Panc1 (cell line): ENCODE measurements at places on chromosomes 6 and 20.

DNA sequence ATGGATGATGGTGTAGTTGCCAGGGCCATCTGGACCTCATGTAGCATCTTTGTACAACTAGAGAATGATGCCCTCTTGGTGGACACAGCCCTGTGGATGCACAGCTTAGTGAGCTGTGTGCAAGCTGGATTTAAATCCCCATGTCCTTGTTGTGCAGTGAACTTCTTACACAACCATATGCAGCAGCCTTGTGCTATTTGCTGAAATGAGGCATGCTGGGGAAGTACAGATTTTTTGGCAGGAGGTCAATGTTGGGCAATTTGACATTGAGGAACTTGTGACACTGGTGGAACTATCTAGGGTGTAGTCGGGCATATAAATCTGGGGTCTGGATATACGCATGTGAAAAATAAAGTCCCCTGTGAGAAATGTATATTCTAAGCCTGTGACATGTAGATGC lies 5.8 kb upstream of the CDC5L start:
- no peak overlapping the region for H3K27ac ChIP-seq
- peaks cover 6% of the 10 kb centered on the region; the same call in 1 of the 2 replicates for H3K4me1 ChIP-seq
- no peak overlapping the region for H3K4me3 ChIP-seq
- H3K36me3 ChIP-seq = no peaks in the 10 kb centered on the region

DNA sequence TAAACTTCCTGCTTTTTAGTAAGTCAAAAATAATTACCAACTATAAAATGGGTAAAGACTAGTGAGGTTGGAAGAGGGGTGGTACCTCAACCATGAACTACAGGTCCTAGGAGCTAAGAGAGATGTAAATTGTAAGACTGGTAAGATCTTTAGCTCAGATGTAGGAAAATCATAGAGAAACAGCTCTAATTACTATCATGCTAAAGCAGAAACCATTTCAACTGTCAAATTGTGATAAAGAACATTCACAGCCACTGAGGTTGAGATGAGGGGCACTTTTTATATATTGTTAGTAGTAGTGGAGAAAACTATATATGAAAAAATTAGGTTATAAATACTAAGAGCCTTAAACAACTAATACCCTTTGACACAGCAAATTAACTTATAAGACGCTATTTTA lies 20.0 kb downstream of the CDK19 start:
- no peak overlapping the region for H3K27ac ChIP-seq
- no peaks in the 10 kb centered on the region for H3K27me3 ChIP-seq
- H3K4me1 ChIP-seq = peaks cover 3% of the 10 kb centered on the region; the same call in 1 of the 2 replicates
- H3K36me3 ChIP-seq = no peaks in the 10 kb centered on the region
- H3K4me3 ChIP-seq = no peak overlapping the region

DNA sequence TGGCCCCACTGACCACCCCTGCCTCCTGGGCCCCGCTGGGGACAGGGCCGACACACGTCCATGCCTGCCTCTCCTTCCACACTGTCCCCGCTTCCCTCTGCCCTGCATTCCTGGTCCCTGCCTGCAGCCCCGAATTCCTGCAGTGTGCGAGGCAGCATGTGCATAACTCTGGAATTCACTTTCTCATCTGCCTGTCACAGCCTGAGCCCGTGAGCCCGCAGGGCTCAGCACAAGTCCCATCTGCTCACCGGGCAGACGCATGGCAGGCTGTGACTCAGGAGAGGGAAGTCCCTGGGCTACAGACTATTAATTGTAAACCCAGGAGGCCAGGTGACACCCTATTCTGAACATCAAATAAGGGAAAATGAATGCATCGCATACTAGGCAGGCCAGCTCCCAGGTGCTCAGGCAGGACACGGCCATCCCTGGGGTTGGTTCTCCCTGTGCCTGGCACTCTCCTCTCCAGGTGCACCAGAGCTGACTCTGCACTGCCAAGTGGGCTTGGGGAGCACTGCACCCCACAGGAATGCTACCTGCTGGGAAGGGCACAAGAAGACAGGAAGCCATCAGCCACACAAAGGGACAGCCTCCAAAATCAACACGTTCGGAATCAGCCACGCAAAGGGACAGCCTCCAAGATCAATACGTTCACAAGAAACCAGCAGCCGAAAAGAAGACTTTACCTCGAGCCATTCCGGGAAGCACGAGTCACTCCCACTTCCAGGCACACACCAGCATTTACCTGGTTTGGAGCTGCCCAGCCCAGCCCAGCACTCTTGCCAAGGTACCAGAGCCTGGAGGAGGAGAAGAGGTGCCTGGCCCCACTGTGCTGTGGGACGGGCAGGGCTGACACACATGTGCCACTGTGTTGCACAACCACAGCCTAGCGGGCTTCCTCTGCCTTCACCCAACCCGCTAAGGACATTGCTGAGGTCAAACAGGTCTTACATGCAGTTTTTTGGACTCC lies 65.9 kb downstream of the DLL1 start:
- H3K36me3 ChIP-seq = no peaks in the 10 kb centered on the region
- no peaks in the 10 kb centered on the region for H3K27me3 ChIP-seq
- H3K27ac ChIP-seq = no peak overlapping the region
- DNase-seq = no peak

DNA sequence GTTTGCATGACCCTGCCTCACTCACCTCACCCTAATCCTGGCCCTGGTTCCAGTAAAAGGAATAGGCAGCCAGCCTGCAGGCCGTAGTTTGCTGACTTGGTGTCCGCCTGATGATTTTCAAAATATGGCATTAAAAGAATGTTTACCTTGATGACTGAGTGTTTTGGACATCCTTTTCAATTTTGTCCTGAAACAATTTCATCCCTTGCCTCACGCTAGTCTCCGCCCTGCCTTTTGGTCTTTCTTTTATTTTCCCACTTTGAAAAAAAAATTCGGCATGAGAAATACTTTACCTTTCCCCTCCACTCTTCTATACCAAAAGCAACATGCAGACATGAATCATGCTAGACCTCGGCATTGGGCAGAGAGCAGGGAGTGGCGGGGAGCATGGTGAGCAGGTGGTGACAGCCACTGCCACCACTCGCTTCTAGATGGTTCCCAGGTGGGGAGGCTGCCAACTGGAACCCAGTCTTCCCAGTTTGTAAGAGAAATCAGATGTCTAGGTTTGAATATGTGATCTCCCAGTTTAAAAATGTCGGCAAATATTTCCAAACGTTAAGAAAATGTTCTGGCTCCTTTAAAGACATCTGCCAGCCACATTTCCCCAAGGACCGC lies 9.4 kb downstream of the CD40 start:
- H3K36me3 ChIP-seq = 0 out of 2 replicates have a peak, but pooled peaks cover 2% of the 10 kb centered on the region
- DNase-seq = no peak
- peaks cover 4% of the 10 kb centered on the region; the same call in 1 of the 2 replicates for H3K4me1 ChIP-seq
- H3K27me3 ChIP-seq = peaks cover 6% of the 10 kb centered on the region; the same call in 1 of the 2 replicates
- no peak overlapping the region for H3K4me3 ChIP-seq

GRCh38 chr20:6726761-6727160 lies 40.7 kb upstream of the BMP2 start:
- no peaks in the 10 kb centered on the region for H3K4me1 ChIP-seq
- no peak for DNase-seq
- H3K27ac ChIP-seq = no peak overlapping the region
- no peak overlapping the region for H3K4me3 ChIP-seq
- no peaks in the 10 kb centered on the region for H3K36me3 ChIP-seq

GRCh38 chr6:137808191-137808590 lies 58.9 kb upstream of the TNFAIP3 start:
- no peaks in the 10 kb centered on the region for H3K27me3 ChIP-seq
- no peak overlapping the region for H3K4me3 ChIP-seq
- peak; percentile 48 for DNase-seq
- no peaks in the 10 kb centered on the region for H3K36me3 ChIP-seq

DNA sequence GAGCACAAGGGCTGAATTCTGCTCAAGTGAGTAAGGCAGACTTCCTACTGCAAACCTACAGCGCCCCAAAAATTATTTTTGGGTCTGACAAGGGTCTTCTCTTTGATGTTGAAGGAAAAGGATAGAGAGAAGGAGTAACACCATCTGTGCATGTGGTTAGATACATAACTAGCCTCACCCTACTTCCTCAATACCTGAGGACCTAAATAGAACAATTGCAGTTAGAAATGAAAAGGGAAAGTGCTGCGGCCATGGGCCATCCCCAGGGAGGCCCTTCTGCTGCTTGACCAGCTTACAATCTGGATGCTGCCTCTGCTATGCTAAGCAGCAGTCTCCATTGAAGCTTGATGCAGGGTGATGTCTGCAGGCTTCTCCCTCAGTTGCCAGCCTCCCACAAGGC lies 63.2 kb upstream of the ARMH2 start:
- no peak overlapping the region for H3K27ac ChIP-seq
- H3K36me3 ChIP-seq = no peaks in the 10 kb centered on the region
- no peak for DNase-seq
- no peaks in the 10 kb centered on the region for H3K4me1 ChIP-seq
- H3K4me3 ChIP-seq = no peak overlapping the region
